ENCODE measurements at places on chromosomes 7 and 10.
A peak's percentile ranks its signal among the peaks of the same experiment; 100 is the strongest.

DNA sequence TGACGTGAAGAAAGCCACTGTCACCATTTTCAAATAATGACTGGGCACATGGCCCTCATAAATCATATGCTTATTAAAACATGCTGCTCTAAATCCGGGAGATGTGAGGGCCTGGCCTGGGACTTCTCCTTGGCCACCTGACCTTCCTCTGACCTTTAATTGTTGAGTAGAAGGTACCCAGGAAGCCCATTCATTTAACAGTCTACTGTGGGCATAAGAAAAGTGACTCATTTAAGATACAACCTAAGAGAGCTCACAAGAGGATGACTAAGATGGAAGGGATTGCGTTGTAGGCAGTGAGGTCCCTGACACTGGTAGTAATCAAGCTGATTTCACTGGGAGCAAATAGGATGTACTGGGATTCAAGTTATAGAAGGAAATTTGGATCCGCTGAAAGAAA, 203.4 kb upstream of the GPR26 start:
- DNase-seq, result no peak

GRCh38 chr10:128623776-128624175, 497.6 kb upstream of the MKI67 start:
- DNase-seq, result no peak

- peak; percentile 96 for DNase-seq
Observed at GRCh38 chr7:151550656-151551286, 31.1 kb upstream of the RHEB start.

DNA sequence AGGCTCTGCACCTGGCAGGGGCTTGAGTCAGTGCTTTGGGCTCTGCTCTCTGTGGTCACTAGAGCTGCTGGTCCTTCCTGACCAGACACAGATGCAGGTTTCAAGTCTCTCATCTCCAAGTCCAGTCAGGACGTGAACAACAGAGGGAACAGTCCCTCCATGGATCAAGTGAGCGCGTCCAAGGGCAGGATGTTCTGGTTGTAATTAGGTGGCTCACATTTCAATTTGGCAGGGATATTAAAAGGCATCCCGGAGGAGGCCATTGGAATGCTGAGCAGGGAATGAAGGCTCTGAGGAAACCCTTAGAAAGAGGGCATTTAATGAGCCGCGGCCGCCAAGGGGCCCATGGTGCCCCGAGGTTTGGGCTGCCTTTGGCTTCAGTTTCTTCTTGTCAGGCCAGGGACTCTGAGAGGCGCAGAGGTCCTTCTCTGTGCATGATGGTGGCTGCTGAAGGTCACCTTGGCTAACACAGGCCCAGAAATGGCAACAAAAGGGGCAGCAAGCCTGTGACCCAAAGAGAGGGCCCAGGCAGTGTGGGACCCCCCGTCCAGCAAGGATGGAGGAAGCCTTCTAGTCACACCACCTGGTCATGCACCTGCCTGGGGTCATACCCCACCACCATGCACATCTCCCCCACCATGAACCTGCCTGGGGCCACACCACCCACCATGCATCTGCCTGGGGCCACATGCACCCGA, 30.7 kb upstream of the INPP5A start:
- DNase-seq, result no peak

DNA sequence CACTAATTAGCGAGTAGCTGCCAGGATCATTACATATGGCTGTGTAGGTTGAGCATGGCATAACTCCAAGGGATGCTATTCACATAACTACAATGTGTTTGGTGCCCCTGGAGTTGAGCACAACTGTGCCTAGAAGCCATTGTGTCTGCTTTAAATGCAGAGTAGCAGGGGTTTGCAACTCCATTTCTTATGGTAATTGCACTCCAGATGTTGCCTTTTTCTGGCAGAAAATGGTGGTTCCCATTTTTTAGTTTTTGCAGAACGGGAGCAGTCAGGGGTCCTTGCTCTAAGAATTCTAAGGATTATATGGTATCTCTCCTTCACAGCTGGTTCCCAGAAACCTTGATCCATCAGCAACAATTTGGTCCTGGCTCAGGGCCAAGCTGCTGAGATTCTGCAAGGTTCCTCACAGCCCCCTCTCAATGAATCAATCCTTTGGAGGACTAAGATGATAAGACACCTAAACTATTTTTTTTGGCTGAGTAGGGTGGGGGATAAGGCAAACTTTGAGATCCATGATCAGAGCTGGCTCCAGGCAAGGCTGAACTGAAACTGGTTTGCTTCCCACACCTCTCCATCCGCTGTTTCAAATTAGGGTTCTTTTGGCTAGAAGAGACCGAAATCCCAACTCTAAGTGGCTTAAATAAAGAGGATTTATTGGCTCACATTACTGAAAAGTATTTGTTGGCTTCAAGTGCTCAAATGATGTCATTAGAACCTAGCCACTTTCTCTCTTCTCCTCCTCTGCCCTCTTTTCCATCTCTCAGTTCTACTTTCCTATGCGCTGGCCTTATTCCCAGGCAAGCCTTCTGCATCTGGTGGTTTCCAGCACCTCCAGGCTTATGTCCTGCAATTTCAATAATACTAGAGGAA, 97.5 kb upstream of the CCDC6 start:
- no peak for DNase-seq

GRCh38 chr7:98539865-98540264, 77.2 kb upstream of the NPTX2 start:
- DNase-seq, result no peak

DNA sequence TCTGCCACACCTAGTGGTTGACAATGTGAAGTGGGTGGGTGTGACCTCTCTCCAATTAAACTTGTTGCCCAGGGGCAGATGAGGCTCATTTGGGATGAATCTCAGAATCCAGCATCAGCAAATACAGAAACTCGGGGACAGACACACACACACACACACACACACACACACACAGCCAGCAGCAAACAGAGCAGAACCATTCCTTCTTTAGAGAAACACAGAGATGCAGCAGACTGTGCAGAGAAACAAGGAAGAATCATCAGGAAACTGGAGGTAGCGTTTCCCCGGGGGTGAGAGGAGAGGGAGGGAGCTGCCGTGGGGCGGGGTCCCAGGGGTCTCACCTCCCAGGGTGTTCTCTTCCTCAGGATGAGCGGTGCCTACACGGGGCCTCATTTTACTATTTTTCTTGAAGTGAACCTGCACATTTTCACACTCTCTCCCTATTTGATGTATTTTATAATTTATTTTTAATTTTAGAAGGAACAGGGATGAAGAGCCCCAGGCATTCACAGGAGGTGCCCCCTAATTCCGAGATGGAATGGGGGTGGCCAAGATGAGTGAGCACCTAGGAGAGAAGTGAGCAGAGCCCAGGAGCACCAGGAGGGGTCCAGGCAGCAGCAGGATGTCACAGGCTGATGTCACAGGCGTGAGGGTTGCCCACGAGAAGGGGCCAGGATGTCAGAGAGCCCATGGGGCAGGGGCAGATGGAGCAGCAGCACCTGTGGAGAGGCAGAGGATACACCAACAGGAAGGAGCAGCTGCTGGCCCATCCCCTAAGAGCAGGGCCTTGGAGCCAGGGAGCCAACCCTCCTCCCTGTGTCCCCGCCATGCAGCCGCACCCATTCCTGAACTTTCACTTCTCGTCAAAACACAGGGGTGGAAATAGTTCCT, 85.3 kb upstream of the PPP2R2D start:
- no peak for DNase-seq

- DNase-seq, result peak; percentile 73
Observed at GRCh38 chr7:130721486-130722277, 12.3 kb downstream of the KLF14 start.

DNA sequence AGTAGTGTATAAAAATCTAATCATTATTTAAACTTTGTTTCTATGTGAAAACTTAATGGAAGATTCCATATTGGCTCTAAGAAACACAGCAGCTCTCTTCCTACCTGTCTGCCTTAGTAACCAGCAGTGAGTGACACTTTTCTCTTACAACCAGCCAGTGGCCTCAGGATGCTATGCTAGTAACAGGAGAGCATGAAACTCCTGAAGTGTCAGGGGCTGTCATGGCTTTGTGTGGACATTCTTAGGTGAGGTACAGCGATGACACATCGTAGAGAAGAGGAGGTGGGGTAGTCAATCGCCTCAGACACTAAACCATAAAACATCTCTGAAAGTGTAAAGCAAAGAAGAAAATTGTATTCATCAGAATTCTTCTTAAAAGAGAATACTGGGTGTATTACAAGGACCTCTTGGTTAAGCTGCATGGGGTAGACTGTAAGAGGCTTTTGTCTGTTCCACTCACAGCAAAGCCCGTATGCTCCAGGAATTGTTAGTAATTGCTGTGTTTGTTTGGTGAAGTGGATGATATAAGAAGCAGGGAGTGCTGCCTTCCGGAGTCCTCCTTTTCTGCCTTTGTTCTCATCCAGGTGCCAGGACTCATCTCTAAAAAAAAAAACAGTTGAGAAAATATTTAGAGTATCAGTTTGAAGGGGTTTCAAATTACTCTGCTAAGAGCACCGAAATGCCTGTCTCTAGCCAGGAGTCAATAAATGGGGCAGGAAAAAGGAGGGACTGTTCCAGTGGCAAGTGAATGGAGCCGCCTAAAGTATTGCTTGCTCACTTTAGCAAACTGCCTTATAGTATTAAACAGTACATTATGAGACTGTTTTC, 518.8 kb downstream of the CNTNAP2 start:
- no peak for DNase-seq

DNA sequence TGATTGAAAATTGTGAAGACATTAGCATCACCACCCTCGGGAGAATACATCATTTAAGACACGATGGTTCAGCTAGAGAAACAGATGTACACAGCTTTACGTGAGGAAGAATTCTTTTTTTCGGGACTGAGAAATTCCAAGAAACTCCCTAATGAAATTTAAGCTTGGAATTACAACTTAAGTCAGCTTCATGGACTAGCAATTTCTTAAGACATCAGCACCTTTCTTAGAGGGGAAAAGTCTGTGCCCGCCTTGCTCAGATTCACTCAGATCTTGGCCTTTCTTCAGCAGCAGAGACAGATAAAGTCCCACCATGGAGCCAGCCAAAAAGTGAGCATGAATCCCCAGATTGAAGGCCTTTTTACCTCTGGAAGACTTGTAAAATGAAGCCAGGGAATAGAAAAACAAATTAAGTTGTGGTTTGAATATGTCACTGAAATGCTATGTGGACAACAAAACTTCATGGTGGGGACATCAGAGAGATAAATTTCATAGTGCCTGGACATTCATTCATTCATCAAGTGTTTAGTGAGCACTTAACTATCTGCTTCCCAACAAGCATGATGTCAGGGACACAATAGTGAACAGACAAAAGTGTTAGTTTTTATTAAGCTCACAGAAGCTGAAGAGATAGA, 32.1 kb downstream of the PRKG1 start:
- no peak for DNase-seq

Measured in renal cortical epithelial cell (primary cell).